ACHN (cell line): ENCODE measurements at places on chromosomes 5 and 9.
A peak's percentile ranks its signal among the peaks of the same experiment; 100 is the strongest.

- no peak for DNase-seq
Observed at GRCh38 chr9:371349-371748, 156.7 kb downstream of the DOCK8 start.

DNA sequence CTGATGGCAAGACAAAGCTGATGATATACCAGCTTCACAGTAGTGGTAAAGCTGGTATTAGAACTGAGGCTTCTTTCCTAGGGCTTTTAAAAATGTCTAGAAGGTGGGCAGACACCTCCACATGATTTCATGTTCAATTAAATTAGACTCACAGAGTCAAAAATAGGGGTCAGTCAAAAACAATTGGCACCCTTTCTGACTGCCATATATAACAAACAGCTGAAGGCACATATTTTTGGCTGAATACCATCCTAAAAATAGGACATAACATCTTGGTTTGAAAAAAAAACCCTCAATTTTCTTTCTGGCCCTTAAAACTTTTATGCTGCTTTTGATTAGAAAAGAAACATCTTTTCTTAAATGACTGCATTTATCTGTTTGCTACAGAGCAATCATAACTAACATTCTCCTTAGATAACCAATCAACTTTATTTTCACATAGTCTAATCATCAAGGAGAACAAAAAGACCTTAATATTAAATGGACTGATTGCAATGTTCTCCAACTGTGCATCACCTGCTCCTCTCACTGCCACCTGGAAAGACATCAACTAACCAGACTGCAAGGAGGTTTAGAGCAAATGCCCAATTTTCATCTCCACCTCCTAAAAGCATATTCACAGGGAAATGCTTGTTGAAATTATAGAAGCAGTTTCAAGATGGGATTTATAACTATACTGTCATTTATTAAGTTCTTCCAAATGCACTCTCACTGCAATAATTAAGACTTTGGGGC is 3.2 kb downstream of the SGTB start:
- DNase-seq, result no peak

DNA sequence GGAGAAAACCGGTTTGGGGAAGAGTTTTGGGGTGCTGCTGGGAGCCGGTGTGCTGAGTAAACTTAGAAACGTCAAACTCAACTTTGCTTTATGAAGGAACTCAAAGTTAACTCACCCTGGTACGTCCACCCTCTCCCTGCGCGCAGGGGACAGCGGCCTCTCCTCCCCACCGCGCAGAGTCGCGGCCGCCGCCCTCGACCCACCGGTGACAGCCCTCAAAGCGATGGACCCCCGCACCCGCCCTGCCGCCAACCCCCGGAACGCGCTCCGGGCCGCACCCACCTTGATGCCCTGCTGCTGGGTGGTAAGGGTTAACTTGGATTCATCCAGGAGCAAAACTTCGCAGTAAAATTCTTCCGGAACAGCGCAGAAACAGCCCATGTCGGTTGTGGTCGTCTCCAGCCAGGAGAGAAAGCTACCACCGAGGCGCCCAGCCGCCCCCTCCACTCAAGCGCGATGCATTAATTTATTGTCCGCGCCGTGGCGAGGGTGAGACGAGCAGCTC is 366 bp downstream of the EPB41L4A start:
- no peak for DNase-seq

DNA sequence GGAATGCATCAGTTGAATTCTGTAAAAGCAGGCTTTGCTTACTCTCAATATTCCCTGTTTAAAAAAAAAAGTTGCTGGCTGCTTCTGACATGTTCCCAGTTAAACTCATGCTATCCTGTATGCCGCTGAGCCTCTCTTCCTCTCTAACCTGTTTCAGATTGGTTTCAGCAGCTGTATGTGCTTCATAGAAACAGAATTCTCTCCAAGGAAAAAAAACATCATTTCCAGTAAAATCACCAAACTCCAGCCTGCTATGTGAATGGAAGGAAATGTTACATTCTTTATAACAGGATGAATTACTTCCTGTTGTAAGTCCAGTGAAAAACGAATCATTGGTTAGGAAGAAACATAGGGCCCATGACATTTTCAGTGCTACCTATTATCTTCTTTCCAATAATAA is 25.7 kb upstream of the KCNV2 start:
- DNase-seq, result no peak

- no peak for DNase-seq
Observed at GRCh38 chr5:93048858-93049257, 532.2 kb downstream of the NR2F1-AS1 start.

DNA sequence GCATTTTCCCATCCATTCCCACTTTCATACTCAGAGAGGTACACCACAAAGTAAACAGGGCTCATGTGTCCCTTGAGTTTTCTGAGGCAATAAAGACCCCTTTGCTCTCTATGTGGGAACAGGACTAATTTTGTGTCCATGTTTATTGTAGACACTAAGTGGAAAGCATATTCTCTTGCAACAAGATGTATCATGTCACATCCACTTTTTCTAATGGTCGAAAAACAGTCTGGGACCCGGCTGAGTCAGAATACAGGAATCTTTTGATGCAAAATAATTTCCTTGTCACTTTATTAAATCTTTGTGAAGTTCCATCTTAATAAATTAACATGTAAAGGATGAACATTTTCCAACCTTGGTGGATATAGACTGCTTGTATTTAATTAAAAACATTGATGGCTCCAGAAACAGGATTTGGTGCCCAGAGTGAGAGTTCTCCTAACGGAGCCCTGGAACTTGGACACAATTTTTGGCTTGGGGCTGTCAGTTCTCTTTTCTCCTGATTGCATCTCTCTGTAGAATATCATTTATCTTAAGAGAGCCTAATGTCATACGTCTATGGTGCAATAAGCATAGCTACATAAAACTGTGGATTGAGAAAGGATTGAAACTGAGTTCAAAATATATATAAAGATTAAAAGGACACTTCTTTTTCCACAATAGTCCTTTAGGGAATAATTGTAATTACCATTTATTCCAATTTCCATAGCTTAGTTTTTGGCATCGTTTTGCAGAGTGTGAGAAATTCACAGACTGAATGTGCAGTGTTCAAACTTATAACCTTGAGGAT is 1116.7 kb upstream of the SEMA6A start:
- DNase-seq, result no peak

- peak; percentile 63 for DNase-seq
Observed at GRCh38 chr5:135332519-135333150, 66.4 kb downstream of the MACROH2A1 start.

DNA sequence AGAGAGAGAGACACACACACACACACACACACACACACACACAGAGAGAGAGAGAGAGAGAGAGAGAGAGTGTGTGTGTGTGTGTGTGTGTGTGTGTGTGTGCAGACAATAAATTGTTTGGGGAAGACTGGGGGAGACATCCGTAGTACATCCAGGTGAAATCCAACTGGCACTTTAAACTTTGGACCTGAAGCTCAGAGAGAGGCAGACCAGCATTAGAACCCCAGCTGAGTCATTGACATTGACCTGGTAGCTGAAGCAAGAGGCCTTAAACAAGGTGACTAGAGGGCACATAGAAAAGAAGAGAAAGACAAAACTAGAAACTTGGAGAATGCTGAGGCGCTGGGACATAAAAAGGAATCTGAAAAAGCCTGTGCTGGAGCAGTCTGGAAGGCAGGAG is 251.5 kb downstream of the CRB2 start:
- no peak for DNase-seq

GRCh38 chr5:179439181-179439985 is 94.1 kb upstream of the ADAMTS2 start:
- no peak for DNase-seq

DNA sequence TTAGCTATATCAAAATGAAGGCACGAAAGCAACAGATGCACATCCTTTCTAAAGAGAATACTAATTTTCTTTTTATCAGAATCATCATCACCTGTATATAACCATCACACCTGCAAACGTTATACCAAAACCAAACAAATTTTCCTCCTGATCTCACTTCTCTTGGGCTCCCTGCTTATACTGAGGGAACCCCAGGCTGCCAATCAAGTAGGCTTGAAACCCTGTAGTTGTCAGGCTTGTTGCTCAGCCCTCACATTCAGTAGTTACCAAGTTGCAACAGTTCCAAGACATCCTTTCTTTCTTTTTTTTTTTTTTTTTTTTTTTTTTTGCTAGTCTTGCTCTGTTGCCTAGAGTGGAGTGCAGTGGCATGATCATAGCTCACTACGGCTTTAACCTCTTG is 12.7 kb downstream of the STRBP start:
- DNase-seq, result no peak

GRCh38 chr9:92607773-92608172 is 62.2 kb downstream of the IPPK start:
- no peak for DNase-seq

DNA sequence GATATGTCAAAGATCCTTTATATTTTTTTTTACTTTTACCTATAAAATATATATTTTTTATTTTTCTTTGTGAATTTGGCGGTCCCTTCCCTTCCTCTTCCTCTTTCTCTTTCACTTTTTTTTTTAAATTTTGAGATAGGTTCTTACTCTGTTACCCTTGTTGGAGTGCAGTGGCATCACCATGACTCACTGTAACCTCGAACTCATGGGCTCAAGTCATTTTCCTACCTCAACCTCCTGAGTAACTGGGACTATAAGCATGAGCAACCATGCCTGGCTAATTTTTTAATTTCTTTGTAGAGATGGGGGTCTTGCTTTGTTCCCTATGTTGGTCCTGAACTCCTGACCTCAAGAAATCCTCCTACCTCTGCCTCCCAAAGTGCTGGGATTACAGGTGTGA is 258.0 kb upstream of the CLINT1 start:
- no peak for DNase-seq

GRCh38 chr9:4192450-4192849 is 107.4 kb downstream of the GLIS3 start:
- DNase-seq, result no peak

DNA sequence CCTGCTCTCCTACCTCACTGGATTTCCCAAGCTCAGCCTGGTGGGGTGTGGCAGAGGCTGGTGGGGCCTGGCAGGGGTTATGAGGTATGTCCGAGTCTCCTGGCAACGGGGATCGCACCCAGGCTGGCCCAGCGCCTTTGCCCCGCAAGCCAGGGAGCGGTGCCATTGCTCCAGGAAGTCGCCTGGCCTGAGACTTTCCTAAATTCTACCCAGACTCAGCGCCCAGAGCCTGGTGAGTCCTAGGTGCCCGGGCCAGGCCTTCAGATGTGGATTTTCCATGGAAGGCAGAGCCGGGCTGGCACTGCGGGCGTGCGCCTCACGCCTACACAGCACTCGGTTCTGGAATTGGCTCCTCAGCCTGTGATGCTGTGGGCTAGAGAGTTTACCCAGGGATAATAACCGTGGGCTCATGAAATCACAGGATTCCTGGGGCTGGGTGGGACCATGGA is 155.4 kb upstream of the COL5A1 start:
- DNase-seq, result no peak

- no peak for DNase-seq
Observed at GRCh38 chr5:137760719-137761516, 6.8 kb upstream of the HNRNPA0 start.

- no peak for DNase-seq
Observed at GRCh38 chr5:158381614-158382160, 522.7 kb upstream of the CLINT1 start.

GRCh38 chr5:21219251-21219650 is 1231.3 kb upstream of the CDH18 start:
- DNase-seq, result no peak
